ENCODE measurements at places on chromosomes 5 and 9.

- DNase-seq = peak; percentile 10
Measured at GRCh38 chr9:120490888-120491595, 88.9 kb downstream of the CDK5RAP2 start.

DNA sequence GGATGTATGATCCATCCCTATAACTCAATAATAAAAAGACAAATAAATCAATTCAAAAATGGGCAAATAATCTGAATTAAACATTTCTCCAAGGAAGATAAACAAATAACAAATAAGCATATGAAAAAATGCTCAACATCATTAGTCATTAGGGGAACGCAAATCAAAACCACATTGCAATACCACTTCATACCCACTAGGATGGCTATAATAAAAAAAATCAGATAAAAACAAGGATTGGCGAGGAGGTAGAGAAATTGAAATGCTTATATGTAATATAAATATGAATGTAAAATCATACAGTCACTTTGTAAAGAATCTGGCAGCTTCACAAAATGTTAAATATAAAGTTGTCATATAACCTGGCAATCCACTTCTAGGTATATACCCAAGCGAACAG, 52.3 kb upstream of the TBCA start:
- no peak for DNase-seq

DNA sequence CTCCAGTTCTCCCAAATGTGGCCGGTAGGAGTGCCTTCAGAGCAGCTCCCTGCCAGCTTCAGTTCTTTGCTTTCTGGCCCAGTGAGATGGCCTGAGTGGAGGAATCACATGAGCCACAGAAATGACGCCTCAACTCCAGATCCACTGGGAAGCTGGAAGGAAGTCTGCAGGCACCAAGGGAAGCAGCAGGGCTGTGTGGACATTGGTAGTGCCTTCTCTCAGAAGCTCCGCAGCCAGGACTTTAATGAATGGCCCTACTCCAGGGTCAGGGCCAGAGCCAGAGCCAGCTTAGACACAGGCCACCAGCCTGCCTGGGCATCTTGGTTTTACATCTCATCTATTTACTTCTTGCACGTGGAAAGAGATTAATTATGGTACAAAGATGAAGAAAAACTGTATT, 12.0 kb upstream of the PSMB7 start:
- no peak for DNase-seq

GRCh38 chr5:66080664-66081063, 63.4 kb upstream of the SREK1 start:
- DNase-seq = no peak

- DNase-seq = no peak
Measured at GRCh38 chr9:119074017-119074416, 295.2 kb downstream of the BRINP1 start.

Measured in SK-MEL-5 (cell line).